ENCODE measurements at places on chromosomes 3 and 15.

GRCh38 chr3:14295037-14295436 lies 107.4 kb upstream of the SLC6A6 start:
- no peak for DNase-seq

- DNase-seq = no peak
These were observed 9.2 kb upstream of the STT3B start for GRCh38 chr3:31523543-31523942.

DNA sequence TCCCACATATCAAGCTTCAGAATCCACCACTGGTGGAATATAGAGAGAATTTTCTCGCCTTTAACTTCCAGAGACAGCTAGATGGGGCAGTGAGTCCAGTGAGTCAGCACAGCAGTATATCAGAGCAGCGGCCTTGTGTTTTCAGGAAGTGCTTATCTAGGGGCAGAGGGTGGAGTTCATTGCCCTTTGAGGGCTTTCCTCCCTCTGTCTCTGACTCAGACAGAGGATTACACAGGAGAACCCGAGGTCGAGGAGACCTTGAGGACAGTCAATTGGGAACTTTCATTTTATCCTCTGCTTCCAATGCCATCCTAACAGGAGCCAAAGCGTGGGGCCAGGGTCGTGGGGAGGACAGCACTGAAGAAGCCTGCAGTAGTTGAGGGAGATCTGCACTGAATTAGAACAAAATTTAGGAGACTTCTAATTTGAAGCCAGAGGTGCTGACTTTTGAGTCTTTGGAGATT lies 109.6 kb upstream of the UMPS start:
- peak; percentile 35 for DNase-seq

GRCh38 chr3:69441040-69441439 lies 55.2 kb upstream of the FRMD4B start:
- no peak for DNase-seq

GRCh38 chr3:129462361-129462968 lies 22.4 kb downstream of the IFT122 start:
- no peak for DNase-seq

DNA sequence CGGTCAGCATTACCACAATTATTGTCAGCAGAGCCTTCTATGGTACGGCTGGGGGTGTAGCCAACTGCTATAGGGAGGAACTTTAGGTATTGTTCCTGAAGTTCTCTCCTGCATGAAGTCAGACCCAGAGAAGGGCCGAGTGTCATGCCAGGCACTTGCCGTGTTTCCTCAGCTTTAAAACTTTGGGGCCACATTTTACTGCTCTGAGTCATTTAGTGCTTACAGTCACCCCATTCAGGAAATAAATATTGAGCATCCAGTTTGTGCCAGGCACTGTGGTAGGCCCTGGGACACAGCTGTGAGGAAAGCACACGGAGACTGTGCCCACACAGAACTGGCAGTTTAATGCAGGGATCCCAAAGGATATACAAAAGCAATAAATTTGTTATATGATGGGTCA lies 54.5 kb upstream of the APEH start:
- DNase-seq = no peak

DNA sequence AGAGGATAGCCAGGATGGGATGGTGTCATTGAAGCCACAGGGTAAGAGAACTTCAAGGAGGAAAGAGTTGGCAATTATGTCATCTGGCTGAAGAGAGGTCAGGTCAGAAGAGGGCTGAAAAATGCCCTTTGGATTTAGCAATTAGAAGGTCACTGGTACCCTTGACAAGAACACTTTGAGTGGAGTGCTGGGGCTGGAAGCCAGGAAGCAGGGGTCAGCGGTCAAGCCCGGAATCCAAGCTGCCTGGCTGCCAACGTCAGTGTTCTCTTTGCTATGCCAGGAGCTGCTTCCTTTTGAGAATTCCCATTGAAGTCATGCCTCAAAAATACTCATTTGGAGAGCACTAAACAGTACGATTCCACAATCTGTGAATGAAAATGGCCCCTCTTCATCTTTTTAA lies 386.5 kb downstream of the SHQ1 start:
- DNase-seq = no peak

Measured in stimulated activated CD4-positive, alpha-beta T cell treated with anti-CD3 and anti-CD28 coated beads, Interleukin-4, amount 100 ng/mL, for 4 hours (primary cell).